ENCODE measurements at places on chromosomes 16 and 17. TPM values are rescaled to one million over a fixed set of nuclear protein-coding genes. Genes with fewer than 3 reads are reported as not detected.

DNA sequence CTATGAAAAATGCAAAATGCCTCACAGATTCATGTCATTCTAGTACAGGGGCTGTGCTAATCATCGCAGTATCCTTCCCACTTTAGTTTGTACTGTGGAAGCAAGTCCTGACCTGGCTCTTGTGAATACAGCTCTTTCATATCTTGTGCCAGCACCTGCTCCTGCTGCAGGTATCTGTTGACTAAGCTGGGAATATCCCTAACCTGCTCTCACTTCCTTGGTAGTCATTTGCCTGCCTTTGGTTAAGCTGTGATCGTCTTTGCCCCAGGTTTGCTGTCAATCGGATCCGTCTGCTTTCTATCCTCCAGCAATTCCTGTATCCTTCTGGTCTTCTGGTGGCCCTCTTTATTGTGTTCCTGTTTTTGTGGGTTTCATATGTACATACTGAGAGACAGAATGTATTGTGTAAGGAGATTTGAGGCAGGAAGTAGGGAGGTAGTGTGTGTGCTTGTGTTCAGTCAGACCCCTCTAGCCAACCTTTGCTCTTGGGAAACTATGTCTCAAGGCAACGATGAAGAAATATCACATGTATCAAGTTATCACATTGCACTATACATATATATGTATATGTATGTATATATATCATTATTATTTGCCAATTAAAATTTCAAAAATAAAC, 7.7 kb upstream of the GINS3 start:
- no peak for DNase-seq

- DNase-seq: no peak
Measured at GRCh38 chr17:36212966-36213365, 2.1 kb downstream of the CCL4L2 start.

- DNase-seq: no peak
Measured at GRCh38 chr16:6633456-6633855, 699.2 kb upstream of the RBFOX1 start.

Gene TBC1D3H
- total RNA-seq: not detected

Data from mesenteric fat pad (tissue), 1 donor.